ENCODE measurements at places on chromosomes 3 and 15.

DNA sequence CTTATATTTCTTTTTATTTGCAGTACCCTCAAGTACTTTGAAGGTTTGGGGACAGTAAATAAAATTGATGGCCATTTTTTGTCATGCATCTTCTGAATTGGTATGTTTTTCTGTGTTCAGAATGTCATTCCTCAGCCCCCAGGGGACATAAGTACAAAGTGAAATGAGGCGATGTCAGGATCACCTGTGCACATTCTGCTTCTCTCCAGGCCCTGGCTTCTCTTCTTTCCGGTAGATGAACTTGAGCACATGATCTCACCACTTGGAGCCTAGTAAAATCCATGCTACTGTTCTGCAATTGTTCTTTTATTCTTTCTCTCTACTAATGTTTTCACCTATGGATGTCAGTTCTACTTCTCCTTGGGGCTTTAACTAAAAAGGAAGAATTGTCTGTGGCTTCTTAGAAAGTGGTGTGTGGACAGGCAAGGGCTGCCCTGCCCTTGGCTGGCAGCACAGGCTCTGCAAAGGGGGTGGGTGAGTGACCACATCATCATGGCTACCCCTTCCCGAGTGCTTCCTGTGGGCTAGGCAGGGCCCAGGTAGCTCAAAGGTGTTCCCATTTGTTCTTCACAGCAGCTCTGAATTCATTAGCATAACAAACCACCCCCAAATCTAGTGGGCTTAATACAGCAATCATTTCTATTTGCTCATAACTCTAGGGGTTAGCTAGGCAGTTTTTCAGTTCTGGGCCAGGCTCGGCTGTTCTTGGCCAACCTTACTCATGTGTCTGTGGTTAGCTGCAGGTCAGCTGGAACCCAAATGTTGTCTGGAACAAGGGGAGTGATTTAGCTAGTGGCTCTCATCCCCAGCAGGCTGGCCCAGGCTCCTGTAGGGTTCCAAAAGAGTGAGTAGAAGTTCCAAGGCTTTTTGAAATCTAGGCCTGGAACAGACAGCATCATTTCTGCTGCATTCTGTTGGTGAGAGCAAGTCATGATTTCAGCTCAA is 154.0 kb upstream of the CTDSPL start:
- no peak overlapping the region for H3K27ac ChIP-seq
- DNase-seq, result no peak
- H3K36me3 ChIP-seq, result no peaks in the 10 kb centered on the region
- H3K27me3 ChIP-seq, result no peaks in the 10 kb centered on the region
- peaks cover 19% of the 10 kb centered on the region for H3K4me1 ChIP-seq
- no peak overlapping the region for H3K4me3 ChIP-seq

- no peak overlapping the region for H3K27ac ChIP-seq
- peaks cover 5% of the 10 kb centered on the region for H3K4me1 ChIP-seq
- H3K4me3 ChIP-seq, result peak overlapping the region; percentile 17
- H3K27me3 ChIP-seq, result no peaks in the 10 kb centered on the region
Observed at GRCh38 chr15:68553994-68554720, 24.6 kb upstream of the CORO2B start.

GRCh38 chr15:93173369-93173768 is 84.4 kb upstream of the RGMA start:
- DNase-seq, result no peak
- no peak overlapping the region for H3K4me3 ChIP-seq
- H3K4me1 ChIP-seq, result no peaks in the 10 kb centered on the region
- H3K27ac ChIP-seq, result no peak overlapping the region
- H3K27me3 ChIP-seq, result no peaks in the 10 kb centered on the region

- peak; percentile 77 for DNase-seq
- no peaks in the 10 kb centered on the region for H3K36me3 ChIP-seq
- no peak overlapping the region for H3K4me3 ChIP-seq
- H3K4me1 ChIP-seq, result 0 out of 2 replicates have a peak, but pooled peaks cover 6% of the 10 kb centered on the region
- H3K27ac ChIP-seq, result no peak overlapping the region
Observed at GRCh38 chr3:131082871-131083863, 56.5 kb downstream of the NEK11 start.

- no peaks in the 10 kb centered on the region for H3K27me3 ChIP-seq
- H3K4me1 ChIP-seq, result peaks cover 20% of the 10 kb centered on the region
- DNase-seq, result no peak
- H3K36me3 ChIP-seq, result no peaks in the 10 kb centered on the region
- no peak overlapping the region for H3K27ac ChIP-seq
- H3K4me3 ChIP-seq, result no peak overlapping the region
Observed at GRCh38 chr15:77508541-77509243, 88.0 kb downstream of the HMG20A start.

DNA sequence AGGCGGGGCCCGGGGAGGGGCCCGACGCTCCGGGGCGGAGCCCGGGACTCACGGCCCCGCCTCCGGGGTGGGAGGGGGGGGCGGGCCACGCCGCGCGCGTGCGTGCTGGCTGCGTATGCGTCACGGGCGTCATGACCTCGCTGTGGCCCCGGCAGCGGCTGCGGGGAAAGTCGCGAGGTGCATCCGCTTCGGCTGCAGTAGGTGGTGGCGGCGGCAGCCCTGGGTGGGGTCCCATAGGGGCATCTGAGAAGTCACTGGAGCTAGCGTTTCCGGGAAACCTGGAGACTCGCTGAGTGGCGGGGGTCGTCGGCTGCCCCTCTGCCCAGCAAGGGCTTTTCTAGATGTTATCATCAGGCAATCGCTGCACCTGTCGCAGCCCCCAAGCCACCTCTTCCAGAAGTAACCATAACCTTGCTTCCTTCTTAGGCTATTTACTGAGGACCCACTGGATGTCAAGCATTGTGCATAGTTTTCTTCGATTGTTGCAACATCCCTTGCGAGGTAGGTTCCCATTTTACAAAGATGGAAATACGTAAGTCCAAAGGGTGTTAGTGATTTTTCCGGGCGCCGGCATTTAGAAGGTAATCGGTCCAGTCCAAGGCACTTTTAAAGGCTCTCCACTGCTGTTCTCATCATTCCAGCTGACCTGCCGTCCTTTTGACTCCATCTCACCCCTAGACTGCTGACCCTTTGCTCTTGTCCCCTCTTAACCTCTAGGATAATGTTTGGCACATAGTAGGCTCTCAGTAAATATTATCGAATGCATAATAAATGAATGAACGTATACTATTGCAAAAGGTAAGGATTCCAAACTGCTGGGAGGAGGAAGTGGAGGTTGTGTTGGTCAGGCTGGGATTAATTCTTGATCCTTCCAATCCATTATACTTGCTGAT is at the start of gene GDPGP1:
Gene GDPGP1 (plus strand): TSS at position 114 of the 893 bp plus-strand sequence. CDS start 6,700 bp downstream, outside the sequence.
- H3K4me1 ChIP-seq, result peaks cover 9% of the 10 kb centered on the region
- peak; percentile 100 for DNase-seq
- H3K4me3 ChIP-seq, result peak within 1 kb of the TSS; percentile 71
- peaks cover 26% of the 10 kb centered on the region for H3K36me3 ChIP-seq

DNA sequence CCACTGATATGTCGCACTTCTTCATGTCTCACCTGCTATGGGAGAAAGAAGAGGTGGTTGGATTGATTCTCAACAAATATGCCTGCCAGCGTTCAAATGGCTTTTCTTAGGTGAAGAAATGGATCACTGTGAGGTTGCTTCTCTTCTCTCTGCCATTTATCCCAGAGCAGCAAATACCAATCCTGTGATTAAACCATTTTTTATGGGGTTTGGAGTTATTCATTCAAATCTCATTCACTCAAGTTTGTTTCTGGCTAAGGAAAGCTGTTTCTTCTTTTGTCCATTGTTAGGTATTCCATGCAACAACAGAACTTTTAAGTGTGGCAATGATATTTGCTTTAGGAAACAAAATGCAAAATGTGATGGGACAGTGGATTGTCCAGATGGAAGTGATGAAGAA is 12.2 kb upstream of the C3orf52 start:
- H3K36me3 ChIP-seq, result no peaks in the 10 kb centered on the region
- DNase-seq, result no peak
- no peak overlapping the region for H3K4me3 ChIP-seq
- H3K27ac ChIP-seq, result no peak overlapping the region
- H3K4me1 ChIP-seq, result peaks cover 2% of the 10 kb centered on the region

DNA sequence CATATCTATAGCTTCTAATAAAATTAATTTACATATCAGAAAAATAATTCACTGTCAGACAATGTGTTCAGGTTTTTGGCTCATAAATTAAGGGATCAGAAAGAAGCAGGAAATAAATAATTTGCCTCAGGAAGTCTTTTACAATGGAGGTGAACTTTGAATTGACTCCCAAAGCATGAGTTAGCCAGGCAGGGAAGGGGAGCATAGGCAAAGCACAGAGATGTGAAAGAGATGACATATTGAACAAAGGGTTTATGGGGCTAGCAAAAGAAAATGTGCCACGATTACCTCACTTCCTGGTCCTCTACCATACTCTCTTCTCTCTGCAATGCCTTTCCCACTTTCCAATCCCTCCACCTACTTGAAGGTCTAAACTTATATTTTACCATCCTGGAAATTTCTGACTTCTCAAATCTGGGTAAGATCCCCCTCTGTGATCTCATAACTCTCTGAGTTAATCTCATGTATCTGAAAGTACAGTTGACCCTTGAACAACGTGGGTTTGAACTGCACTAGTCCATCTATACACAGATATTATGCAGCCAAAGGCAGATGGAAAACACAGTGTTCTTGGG is 4.1 kb upstream of the HEXA start:
- H3K27ac ChIP-seq, result no peak overlapping the region
- H3K36me3 ChIP-seq, result no peaks in the 10 kb centered on the region
- peaks cover 7% of the 10 kb centered on the region for H3K4me1 ChIP-seq

DNA sequence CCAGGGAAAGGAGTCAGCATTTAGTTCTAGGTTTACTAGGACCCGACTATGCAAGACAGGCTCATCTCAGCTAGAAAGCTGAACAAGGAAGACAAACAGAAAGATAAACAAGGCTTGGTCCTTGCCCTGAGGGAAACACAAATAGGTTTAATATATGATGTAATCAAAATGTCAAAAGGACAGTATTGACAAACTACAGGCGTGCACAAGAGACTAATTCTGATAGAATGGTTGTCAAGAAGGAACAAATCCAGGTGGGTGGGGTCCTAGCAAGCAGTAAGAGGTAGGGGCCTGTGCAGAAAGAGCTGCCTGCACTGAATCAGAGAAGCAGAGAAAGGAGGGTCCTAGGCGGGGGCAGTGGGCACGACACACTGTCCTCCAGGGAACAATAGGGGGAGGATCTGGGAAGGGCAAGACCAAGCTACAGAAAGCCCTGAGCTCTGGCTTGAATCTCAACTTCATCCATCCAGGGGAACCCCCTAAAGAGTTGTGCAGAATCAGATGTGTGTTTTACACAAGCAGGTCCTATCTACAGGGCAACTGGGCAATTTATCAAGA is 23.4 kb downstream of the RFTN1 start:
- peak; percentile 33 for DNase-seq
- H3K4me1 ChIP-seq, result peaks cover 6% of the 10 kb centered on the region
- H3K27ac ChIP-seq, result no peak overlapping the region
- H3K36me3 ChIP-seq, result peaks cover 20% of the 10 kb centered on the region

DNA sequence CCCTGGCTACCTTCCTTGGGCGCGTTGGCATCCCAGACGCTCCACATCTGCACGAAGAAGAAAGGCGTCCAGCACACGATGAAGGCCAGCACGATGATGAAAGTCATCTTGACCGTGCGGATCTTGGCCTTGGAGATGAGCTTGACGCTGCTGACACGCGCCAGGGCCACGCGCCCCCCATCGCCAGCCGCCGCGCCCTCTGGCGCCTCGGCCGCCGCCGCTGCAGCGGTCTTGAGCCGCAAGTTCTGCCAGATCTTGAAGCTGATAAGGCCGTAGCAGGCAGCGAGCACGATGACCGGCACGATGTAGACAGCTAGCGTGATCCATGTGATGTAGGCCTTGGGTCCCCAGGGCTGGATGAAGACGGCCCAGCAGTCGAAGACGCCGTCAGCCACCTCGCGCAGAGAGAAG is 2.2 kb downstream of the OXTR start:
- H3K4me1 ChIP-seq, result no peaks in the 10 kb centered on the region
- H3K27me3 ChIP-seq, result no peaks in the 10 kb centered on the region
- no peak for DNase-seq
- no peaks in the 10 kb centered on the region for H3K36me3 ChIP-seq
- no peak overlapping the region for H3K27ac ChIP-seq
- H3K4me3 ChIP-seq, result no peak overlapping the region

DNA sequence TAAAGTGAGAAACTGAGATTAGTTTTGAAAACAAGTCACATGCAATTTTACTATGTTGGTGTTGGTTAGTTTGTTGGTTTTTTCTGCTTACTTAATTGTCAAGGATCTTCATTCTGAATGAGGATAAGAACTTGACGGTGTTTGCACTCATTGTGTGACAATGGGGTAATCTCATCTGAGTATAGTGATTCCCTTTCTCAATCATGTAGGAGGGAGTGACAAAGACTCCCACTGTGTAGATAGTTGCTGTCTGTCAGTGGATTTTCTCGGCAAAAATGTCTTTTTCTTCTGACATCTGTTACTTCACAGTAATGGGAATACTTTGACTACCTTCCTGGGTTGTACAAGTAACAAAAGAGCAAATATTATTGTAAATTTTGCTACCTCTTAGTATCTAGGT is 23.5 kb downstream of the KCNH8 start:
- H3K4me1 ChIP-seq, result no peaks in the 10 kb centered on the region
- no peak overlapping the region for H3K4me3 ChIP-seq
- no peak for DNase-seq
- no peaks in the 10 kb centered on the region for H3K36me3 ChIP-seq
- no peak overlapping the region for H3K27ac ChIP-seq
